ENCODE measurements at places on chromosomes 7 and 10. TPM values are rescaled to one million over a fixed set of nuclear protein-coding genes. Genes with fewer than 3 reads are reported as not detected.

DNA sequence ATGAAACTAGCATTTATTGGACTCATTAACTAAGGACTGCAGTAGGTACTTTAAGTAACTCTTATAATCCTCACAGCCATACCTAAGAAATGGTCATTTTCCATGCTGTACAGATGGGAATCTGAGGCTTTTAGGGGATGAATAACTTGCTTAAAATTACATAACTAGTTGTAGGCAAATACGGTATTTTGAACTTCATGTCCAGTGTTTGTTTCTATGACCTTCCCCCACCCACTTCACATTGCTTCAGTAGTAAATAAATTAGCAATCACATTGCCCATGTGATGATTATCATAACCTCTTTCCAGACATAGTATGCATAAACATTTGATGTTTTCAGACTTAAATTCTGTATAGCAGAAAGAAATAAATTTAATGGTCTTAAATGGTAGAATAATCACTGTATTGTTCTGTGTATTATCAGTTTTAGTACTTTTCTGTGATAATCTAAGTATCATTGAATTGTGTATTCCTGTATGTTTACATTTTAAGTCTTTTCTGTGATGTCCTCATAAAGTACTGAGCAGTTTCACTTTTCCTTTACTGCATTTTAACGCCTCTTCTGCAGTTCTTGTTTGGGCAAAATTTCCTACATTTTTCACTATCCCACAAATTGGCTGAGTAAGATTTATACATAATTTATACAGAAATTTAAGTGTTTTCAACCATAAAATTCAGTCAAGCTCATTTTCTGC lies 48.3 kb downstream of the ANKIB1 start:
- no peak for DNase-seq

DNA sequence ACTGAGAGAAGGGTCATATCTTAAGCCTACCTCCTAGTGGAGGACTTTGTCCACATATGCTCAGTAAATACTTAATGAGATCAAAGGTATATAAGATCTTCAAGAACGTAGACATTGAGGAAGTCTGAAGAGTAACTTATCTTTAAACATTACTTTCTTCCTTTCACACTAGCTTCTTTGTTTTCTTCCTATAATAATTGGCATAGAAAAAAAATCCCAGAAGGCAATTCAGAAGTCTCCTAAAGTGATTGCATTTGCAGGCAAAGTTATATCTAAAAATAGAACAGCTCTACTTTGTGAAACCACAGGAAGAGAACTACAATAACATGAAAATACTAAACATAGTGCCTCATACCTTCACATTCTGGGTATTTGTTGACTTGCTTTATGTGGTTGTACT lies 150.4 kb downstream of the PPP1R3A start:
- no peak for DNase-seq

Gene HOXA5
- 76.0 TPM for polyA plus RNA-seq

DNA sequence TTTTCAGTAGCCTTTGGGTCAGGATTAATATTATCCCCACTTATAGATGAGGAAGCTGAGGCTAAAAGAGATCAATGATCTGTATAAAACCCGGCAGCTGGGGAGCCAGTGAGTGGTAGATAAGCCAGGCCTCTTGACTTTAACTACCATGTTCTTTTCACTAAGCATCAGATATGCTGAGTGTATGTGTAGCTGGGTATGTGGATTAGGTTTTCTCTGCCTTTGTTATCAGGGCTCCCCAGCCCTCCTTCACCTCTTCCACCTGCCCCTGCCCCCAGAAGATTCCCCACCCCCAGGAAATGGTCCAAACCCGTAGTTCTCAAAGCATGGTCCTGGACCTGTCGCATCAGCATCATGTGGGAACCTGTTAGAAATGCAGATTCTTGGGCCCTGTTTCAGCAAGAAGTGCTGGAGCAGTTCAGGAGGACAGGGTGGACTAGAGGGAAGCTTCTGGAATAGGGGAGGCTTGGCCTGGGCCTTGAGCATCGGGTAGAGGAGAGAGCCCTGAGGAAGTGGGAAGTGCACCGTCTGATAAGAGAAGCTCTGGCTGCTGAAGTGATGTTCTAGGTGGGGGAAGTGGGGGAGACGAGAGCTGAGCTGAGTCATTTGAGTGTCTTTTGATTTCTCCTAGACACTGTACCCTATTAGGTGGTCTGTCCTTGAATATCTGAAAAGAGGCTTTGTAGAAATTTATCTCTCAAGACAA lies 101.3 kb downstream of the HIF1AN start:
- DNase-seq: no peak

GRCh38 chr10:110548002-110548401 lies 19.5 kb upstream of the SMC3 start:
- DNase-seq: no peak

GRCh38 chr10:86801995-86802394 lies 45.6 kb downstream of the BMPR1A start:
- DNase-seq: no peak

Gene HOGA1
- 49.0 TPM for polyA plus RNA-seq

GRCh38 chr10:102616066-102616770 lies 28.1 kb upstream of the TRIM8 start:
- DNase-seq: peak; percentile 44

Gene CNPY1
- polyA plus RNA-seq: not detected

GRCh38 chr10:87863053-87863943 lies at the start of the genes KLLN and PTEN:
Gene KLLN (minus strand): TSS chr10:87863533. CDS start chr10:87862487, 1,046 bp downstream.
Gene PTEN (plus strand): TSS chr10:87863625. CDS start chr10:87864470, 845 bp downstream.
- DNase-seq: peak; percentile 92

DNA sequence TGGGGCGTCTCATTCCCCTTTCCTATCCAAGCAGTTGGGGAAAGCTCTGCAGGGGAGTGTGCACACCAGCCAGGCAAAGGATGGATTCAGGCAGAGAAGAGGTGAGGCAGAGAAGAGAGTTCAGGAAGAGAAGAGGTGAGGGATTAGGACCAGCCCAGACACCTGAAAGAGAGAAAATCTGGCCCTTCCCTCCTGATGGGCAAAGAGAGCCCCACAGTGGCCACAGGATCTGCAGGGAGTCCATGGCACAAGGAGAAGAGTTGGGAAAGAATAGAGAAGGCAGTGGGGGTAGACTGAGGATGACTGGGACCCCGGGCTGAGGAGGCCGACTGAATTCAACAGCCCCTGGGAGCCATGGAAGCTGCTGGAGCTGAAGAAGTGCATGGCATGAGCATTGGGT lies 140.4 kb upstream of the ZMIZ1 start:
- DNase-seq: no peak

GRCh38 chr10:34150103-34150502 lies 665.0 kb downstream of the PARD3 start:
- no peak for DNase-seq

DNA sequence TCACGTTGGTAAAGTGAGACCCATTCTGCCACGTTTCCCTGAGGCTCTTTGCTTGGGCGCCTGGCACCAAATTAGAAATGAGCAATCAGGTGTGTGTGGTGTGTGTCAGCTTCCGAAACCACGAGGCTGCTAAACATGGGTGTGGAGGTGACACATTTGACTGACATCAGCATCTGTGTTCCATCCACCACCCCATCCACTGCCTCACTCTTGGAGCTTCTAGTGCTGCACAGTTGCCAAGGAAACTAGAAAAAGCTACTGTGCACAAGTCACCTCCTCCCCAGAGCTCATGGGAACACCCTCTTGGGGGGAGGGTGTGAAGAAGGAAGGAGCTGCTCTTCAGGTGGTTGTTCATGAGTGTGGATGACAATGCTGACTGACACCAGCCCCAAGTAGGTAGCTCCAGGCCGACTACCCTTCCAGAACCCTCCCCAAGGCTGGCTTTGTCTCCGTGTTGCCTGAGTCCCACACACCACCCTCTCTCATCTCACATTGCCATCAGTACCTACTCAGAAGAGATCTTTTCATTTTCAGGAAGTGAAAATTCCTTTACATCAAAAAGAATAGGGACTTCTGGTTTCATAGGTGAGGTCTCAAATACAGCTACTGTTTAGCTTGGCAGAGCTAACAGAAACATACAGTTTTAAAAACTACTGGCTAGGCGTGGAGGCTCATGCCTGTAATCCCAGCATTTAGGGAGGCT lies 152.2 kb downstream of the TMEM178B start:
- DNase-seq: no peak

GRCh38 chr7:34162027-34162565 lies 256.8 kb downstream of the BMPER start:
- no peak for DNase-seq

Gene MBLAC1
- 1.3 TPM for polyA plus RNA-seq

GRCh38 chr10:126840576-126841135 lies 64.6 kb upstream of the DOCK1 start:
- DNase-seq: no peak

- DNase-seq: no peak
Observed at GRCh38 chr7:155278921-155279320, 18.8 kb upstream of the INSIG1 start.

GRCh38 chr10:129861776-129862531 lies 102.1 kb downstream of the EBF3 start:
- DNase-seq: no peak

DNA sequence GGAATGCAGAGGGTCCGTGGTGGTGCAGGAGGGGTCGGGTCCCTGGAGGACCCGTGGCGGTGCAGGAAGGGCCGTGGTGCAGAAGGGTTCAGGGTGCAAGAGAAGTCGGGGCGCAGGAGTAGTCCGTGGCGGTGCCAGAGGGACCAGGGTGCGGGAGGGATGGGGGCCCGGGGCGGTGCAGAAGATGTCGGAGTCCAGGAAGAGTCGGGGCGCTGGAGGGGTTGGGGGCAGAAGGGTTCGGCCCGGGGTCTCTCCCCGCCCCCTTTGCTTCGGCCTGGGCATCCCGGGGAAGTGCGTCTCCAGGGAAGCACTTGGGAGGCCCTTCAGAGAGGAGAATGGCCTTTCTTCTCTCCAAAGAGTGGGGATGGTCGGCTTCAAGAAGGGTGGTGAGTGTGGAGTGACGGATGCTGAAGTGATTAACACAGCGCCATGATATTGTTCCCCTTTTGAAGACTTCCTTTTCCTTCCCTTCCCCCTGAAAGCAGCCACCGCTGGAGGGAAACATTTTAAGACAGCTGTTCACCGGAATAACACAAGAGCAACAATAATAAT lies 997 bp downstream of the WDR37 start:
- DNase-seq: no peak

GRCh38 chr7:132063800-132064199 lies 507.4 kb upstream of the PODXL start:
- no peak for DNase-seq

- DNase-seq: no peak
Observed at GRCh38 chr7:93697901-93698300, 123.4 kb upstream of the CALCR start.

GRCh38 chr10:49025347-49025983 lies 85.8 kb upstream of the LRRC18 start:
- no peak for DNase-seq

Gene GLI3
- 18.9 TPM for polyA plus RNA-seq

DNA sequence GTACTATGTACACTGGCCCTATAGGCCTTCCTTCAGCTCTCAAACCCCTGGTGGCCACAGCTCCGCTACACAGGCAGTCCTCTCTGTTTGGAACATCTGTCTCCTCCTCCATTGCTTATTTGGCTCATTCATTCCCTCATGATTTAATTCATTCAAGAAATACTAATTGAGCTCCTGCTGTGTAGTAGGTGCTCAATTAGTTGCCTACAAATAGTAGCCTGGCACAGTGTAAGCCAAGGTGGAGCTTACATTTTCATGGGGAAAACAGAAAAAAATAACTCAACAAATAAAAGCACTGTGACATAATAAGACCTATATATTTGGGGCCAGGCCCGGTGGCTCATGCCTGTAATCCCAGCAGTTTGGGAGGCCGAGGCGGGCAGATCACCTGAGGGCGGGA lies 3.4 kb upstream of the FIS1 start:
- no peak for DNase-seq
